Left ventricle myocardium inferior (tissue), 1 donor: ENCODE measurements at places on chromosomes 2 and 18.
A peak's percentile ranks its signal among the peaks of the same experiment; 100 is the strongest.

- H3K4me3 ChIP-seq, result no peak overlapping the region
- H3K27ac ChIP-seq, result peak overlapping the region; percentile 84
- H3K36me3 ChIP-seq, result no peaks in the 10 kb centered on the region
Observed at GRCh38 chr2:181991171-181991885, 5.7 kb downstream of the PPP1R1C start.

DNA sequence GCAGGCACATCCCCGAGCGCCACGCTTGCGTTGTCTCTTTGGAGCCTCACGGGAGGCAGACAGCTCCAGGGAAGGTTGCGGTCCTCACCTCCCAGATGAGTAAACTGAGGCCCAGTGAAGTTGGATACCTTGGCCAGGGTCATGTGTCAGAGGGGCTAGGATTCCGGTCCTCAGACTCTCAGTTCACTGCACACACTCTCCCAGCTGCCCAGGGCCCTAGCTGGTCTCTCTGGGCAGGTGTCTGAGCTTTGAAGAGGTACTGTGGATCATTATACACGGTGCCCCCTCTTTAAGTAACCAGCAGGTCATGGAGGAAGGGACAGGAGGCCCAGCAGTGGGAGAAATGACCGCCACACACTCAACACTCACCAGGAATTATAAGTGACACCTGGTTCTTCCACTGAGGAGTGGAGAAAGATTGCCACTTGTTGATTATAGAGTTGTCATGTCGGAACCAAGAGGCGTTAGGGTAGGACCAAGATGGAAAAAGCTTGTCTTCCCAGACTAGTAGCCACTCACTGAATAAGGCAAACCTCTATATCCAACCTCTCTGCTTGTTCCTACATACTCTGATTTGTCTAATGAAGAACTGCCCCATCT is 588 bp downstream of the TMEM214 start:
- H3K4me3 ChIP-seq, result peak overlapping the region; percentile 79
- peaks cover 38% of the 10 kb centered on the region for H3K4me1 ChIP-seq
- no peak for DNase-seq
- peak overlapping the region; percentile 92 for H3K27ac ChIP-seq
- H3K36me3 ChIP-seq, result peaks cover 46% of the 10 kb centered on the region

GRCh38 chr2:72137498-72138010 is 10.1 kb downstream of the CYP26B1 start:
- no peaks in the 10 kb centered on the region for H3K36me3 ChIP-seq
- H3K27me3 ChIP-seq, result peaks cover 5% of the 10 kb centered on the region
- peaks cover 30% of the 10 kb centered on the region for H3K4me1 ChIP-seq
- no peak overlapping the region for H3K27ac ChIP-seq
- H3K4me3 ChIP-seq, result peak overlapping the region; percentile 17

- H3K36me3 ChIP-seq, result no peaks in the 10 kb centered on the region
- H3K4me1 ChIP-seq, result no peaks in the 10 kb centered on the region
- H3K4me3 ChIP-seq, result no peak overlapping the region
- DNase-seq, result no peak
Observed at GRCh38 chr2:16296331-16297250, 356.2 kb downstream of the MYCN start.

DNA sequence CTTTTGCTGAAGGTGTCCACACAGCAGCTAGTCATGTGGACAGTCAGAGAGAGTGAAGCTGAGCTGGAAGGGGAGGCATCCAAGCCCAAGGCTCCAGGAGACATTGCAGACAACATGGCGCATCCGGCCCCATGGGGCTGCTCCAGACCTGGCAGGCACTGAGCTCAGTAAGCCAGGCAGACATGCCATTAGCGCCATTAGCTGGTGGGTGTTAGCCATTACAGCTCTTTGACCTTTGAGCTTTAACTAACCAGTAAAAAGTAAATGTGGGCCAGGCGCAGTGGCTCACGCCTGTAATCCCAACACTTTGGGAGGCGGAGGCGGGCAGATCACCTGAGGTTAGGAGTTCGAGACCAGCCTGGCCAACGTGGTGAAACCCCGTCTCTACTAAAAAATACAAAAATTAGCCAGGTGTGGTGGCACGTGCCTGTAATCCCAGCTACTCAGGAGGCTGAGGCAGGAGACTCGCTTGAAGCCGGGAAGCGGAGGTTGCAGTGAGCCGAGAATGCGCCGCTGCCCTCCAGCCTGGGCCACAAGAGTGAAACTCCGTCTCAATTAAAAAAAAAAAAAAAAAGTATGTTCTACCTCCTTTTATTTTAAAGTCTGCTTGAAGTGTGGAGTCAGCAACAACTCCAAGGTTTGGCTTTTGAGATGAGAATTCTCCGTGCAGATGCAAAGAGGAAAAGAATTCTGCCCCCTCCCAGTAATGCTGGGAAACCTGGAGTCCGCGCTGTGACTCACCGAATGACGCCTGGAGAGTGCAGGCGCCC is 69.4 kb downstream of the TWSG1 start:
- peak; percentile 26 for DNase-seq
- H3K36me3 ChIP-seq, result no peaks in the 10 kb centered on the region
- H3K27me3 ChIP-seq, result no peaks in the 10 kb centered on the region
- no peak overlapping the region for H3K27ac ChIP-seq

- no peak for DNase-seq
- H3K4me3 ChIP-seq, result no peak overlapping the region
- no peaks in the 10 kb centered on the region for H3K4me1 ChIP-seq
- H3K36me3 ChIP-seq, result no peaks in the 10 kb centered on the region
- no peaks in the 10 kb centered on the region for H3K27me3 ChIP-seq
Observed at GRCh38 chr18:58139459-58140386, 95.7 kb downstream of the NEDD4L start.

DNA sequence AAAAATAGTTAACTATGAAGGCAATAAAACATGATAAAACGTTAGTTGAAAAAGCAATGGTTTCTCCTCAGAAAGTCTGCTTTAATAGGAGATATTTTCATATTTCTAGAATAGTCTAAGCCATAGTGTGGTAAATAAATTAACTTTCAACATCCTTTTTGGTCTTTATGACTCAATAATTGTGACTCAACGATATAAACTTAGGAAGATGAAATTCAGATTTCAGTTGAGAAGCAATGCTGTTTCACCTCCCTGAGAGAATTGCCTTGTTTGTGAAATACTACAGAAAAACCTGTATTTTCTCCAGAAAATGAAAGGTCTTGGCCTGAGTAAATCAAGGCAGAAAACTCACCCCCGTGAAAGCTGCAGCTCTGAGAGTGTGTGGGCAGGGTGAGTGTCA is 166.9 kb downstream of the ETAA1 start:
- peak overlapping the region; percentile 47 for H3K27ac ChIP-seq
- no peaks in the 10 kb centered on the region for H3K27me3 ChIP-seq
- DNase-seq, result no peak
- H3K4me1 ChIP-seq, result peaks cover 24% of the 10 kb centered on the region
- H3K4me3 ChIP-seq, result no peak overlapping the region
- no peaks in the 10 kb centered on the region for H3K36me3 ChIP-seq

- no peaks in the 10 kb centered on the region for H3K27me3 ChIP-seq
- peaks cover 92% of the 10 kb centered on the region for H3K4me1 ChIP-seq
- peak overlapping the region; percentile 99 for H3K27ac ChIP-seq
- no peaks in the 10 kb centered on the region for H3K36me3 ChIP-seq
Observed at GRCh38 chr2:26245231-26245732, 543 bp downstream of the HADHB start.

GRCh38 chr18:50231621-50232020 is 34.7 kb downstream of the CFAP53 start:
- no peaks in the 10 kb centered on the region for H3K4me1 ChIP-seq
- peaks cover 33% of the 10 kb centered on the region for H3K27me3 ChIP-seq
- no peak overlapping the region for H3K27ac ChIP-seq
- H3K4me3 ChIP-seq, result no peak overlapping the region
- no peaks in the 10 kb centered on the region for H3K36me3 ChIP-seq
- DNase-seq, result no peak

DNA sequence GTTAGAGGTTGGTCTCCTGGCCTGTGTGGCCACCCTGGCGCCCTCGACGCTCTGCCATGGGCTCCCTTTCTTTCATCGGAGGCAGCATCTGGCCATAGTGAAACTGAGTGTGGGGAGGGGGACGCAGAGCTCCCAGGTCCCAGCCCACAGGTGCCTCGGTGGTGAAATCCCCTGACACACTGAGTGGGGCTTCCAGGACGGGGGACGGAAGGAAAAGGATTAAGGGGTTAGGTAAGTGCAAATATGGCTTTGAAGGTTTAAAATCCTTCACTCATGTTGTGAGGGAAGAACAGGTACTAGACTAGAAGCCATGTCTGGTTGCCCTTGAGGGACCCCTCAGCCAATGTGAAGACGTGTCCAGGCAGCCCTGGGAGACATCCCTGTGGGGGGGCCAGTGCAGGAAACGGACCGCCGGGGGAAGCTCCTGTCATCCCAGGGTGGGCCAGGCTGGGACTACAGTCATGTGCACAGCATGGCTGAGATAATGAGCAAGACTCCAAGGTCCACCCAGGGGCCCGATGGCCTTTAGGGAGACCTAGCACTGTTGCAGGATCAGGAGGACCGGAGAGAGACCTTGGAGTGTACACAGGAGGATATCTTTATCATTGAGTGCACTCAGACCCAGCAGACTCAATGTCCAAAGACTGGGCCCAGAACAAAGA is 36.3 kb downstream of the RTP5 start:
- DNase-seq, result no peak
- no peaks in the 10 kb centered on the region for H3K36me3 ChIP-seq
- H3K4me3 ChIP-seq, result no peak overlapping the region
- H3K4me1 ChIP-seq, result no peaks in the 10 kb centered on the region
